ENCODE measurements at places on chromosomes 1 and 21. TPM values are rescaled to one million over a fixed set of nuclear protein-coding genes. Genes with fewer than 3 reads are reported as not detected.
A peak's percentile ranks its signal among the peaks of the same experiment; 100 is the strongest.

DNA sequence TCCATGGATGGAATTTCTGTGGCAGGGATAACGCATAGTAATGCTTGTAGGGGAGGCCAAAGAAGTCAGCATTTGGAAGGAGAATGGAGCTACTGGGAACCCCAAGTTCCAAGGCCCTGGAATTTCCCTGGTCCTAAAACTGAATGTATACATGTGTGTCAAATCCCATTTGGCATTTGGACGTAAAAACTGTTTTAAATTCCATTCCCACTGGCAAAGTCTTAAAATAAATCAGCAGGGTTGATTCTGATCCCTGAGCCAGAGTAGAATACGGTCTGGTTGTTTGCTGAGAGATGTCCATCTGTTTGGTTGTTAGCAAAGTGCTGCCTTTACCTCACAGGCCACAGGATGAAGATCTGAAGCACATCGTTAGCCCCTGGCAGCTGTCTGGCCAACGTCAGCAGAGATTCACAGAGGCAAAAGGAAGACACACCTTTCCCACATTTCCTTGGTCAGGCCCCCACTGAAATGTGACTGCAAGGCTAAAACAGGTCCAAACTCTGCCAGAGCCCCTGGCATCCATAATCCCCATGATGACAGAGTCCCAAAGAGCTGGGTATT lies 62.2 kb downstream of the GORAB start:
- no peak overlapping the region for H3K4me3 ChIP-seq
- no peaks in the 10 kb centered on the region for H3K27me3 ChIP-seq
- H3K4me1 ChIP-seq = peaks cover 3% of the 10 kb centered on the region
- H3K27ac ChIP-seq = no peak overlapping the region

The SLAMF7 gene
- 31.0 TPM for polyA plus RNA-seq

The HES4 gene
- polyA plus RNA-seq = 3.1 TPM

DNA sequence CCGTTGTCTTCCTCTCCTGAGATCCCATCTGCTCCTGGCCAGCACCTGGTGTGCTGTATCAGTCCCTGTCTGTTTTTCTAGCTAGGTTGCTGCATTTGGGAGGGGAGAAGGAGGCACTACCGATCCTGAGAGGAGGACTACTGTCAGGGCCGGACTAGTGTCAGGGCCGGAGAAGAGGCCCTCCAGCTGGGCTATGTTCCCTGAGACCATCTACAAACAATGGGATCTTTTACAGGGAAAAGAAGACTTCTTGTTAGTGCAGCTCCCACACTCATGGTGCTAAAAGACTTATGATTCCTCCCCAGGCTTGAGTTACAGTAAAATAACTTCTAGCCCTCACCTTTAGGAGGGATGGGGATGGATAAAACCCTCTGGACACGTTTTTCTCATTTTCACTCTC lies 141.0 kb upstream of the TNR start:
- no peaks in the 10 kb centered on the region for H3K4me1 ChIP-seq
- no peak overlapping the region for H3K27ac ChIP-seq
- no peak for DNase-seq
- H3K36me3 ChIP-seq = no peaks in the 10 kb centered on the region

The LAD1 gene
- 82.4 TPM for polyA plus RNA-seq

The C1orf185 gene
- not detected for polyA plus RNA-seq

The CFHR4 gene
- not detected for polyA plus RNA-seq

- no peak overlapping the region for H3K4me3 ChIP-seq
- no peaks in the 10 kb centered on the region for H3K27me3 ChIP-seq
- no peak for DNase-seq
- no peaks in the 10 kb centered on the region for H3K36me3 ChIP-seq
Measured at GRCh38 chr1:65946376-65946775, 153.7 kb downstream of the PDE4B start.

The RIPPLY3 gene
- polyA plus RNA-seq = 0.05 TPM

DNA sequence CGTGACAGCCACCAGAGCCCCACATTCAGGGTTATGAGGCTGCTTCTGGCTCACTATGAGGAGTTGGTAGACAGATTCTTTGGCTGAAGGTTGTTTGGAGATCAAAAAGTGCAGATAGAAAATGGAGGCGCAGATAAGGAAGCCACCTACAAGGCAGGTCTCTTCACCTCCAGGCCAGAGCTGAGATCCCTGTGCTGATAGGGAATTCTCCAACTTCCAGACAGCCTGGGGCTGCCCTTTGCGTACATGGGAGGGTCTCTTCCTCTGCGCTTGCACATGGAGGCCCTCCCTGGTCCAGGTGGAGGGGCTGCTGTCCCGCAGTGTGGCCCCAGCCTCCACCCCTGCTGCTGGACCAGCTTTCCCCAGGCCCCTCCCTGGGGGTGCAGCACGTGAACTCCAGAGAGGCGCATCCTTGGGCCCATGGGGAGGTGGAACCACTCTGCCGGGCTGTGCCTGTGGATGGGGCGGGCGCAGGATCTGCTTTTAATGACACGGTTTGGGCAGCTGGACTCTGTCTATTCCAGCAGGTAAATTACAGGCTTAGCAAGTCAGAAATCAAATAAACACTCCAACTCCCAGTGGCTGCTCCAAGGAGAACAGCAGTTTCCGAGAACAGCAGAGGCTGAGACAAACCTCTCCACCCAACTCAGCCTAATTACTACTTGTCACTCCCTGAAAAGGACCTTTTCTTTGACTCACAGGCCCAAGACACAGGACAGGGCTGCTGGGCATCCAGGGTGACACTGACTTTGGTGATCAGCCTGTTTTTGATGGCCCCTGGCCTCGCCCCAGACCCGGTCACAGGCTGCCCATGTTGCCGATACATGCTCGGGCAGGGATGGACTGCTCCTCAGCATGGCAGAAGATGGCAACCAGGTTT lies 12.4 kb downstream of the OXCT2 start:
- H3K4me3 ChIP-seq = no peak overlapping the region
- no peaks in the 10 kb centered on the region for H3K4me1 ChIP-seq
- peaks cover 4% of the 10 kb centered on the region for H3K36me3 ChIP-seq
- H3K27me3 ChIP-seq = no peaks in the 10 kb centered on the region
- no peak overlapping the region for H3K27ac ChIP-seq

DNA sequence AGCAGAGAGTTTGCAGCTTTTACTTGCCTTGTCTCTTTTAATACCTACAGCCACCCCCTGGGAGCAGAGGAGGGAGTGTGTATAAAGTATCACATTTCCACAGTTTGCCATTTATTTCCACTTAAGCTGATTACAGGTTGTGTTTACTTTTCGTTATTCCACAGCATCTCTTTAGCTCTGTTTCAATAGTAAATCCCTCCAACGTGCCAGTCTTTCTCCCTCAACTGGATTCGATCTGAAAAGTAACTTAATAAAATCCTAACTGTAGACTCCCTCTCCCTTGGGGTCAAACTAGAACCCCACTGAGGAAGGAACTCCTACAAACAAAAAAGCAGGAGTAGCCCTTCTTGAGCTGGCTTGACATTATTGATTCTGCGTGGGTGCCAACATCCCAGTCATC lies 3.1 kb upstream of the FCGR2A start:
- no peaks in the 10 kb centered on the region for H3K36me3 ChIP-seq
- no peak overlapping the region for H3K4me3 ChIP-seq
- peaks cover 3% of the 10 kb centered on the region for H3K27me3 ChIP-seq
- no peak for DNase-seq

GRCh38 chr21:42191696-42192595 lies 27.0 kb upstream of the ABCG1 start:
- no peak overlapping the region for H3K4me3 ChIP-seq
- H3K27ac ChIP-seq = no peak overlapping the region
- no peaks in the 10 kb centered on the region for H3K27me3 ChIP-seq
- DNase-seq = peak; percentile 25
- peaks cover 16% of the 10 kb centered on the region for H3K4me1 ChIP-seq

DNA sequence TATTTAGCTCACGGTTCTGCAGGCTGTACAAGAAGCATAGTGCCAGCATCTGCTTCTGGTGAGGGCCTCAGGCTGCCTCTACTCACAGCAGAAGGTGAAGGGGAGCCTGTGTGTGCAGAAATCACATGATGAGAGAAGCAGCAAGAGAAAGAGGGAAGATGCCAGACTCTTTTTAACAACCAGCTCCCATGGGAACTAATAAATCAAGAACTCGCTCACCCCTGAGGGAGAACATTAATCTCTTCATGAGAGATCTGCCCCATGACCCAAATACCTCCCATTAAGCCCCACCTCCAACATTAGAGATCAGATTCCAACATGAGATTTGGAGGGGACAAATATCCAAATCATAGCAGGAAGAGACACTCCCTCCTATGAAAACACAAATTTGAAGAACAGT lies 74.1 kb downstream of the OLFML2B start:
- no peaks in the 10 kb centered on the region for H3K27me3 ChIP-seq
- no peak for DNase-seq
- H3K4me1 ChIP-seq = no peaks in the 10 kb centered on the region
- no peak overlapping the region for H3K4me3 ChIP-seq
- H3K27ac ChIP-seq = no peak overlapping the region
- H3K36me3 ChIP-seq = no peaks in the 10 kb centered on the region

GRCh38 chr1:110170766-110171733 lies 20.8 kb downstream of the SLC6A17 start:
- H3K4me1 ChIP-seq = no peaks in the 10 kb centered on the region
- no peaks in the 10 kb centered on the region for H3K36me3 ChIP-seq
- peaks cover 3% of the 10 kb centered on the region for H3K27me3 ChIP-seq
- no peak for DNase-seq

DNA sequence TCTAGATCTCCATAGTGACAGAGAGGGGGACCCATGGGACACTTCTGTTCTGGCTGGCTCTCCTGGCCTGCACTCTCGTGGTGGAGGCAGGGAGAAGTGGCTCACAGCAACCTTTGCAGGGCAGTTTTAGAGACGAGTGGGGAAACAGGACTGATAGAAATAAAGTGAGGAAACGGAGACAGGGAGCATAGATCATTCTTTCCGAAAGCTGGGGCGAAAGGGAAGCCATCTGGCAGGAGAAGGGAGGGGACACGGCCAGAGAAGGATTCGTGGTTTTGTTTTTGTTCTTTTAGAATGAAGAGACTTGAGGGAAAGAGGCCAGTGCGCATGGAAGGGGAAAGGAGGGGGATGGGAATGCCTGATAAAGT lies 3.5 kb downstream of the TIE1 start:
- DNase-seq = no peak
- no peak overlapping the region for H3K27ac ChIP-seq
- peaks cover 8% of the 10 kb centered on the region for H3K27me3 ChIP-seq
- no peaks in the 10 kb centered on the region for H3K4me1 ChIP-seq
- H3K36me3 ChIP-seq = no peaks in the 10 kb centered on the region

DNA sequence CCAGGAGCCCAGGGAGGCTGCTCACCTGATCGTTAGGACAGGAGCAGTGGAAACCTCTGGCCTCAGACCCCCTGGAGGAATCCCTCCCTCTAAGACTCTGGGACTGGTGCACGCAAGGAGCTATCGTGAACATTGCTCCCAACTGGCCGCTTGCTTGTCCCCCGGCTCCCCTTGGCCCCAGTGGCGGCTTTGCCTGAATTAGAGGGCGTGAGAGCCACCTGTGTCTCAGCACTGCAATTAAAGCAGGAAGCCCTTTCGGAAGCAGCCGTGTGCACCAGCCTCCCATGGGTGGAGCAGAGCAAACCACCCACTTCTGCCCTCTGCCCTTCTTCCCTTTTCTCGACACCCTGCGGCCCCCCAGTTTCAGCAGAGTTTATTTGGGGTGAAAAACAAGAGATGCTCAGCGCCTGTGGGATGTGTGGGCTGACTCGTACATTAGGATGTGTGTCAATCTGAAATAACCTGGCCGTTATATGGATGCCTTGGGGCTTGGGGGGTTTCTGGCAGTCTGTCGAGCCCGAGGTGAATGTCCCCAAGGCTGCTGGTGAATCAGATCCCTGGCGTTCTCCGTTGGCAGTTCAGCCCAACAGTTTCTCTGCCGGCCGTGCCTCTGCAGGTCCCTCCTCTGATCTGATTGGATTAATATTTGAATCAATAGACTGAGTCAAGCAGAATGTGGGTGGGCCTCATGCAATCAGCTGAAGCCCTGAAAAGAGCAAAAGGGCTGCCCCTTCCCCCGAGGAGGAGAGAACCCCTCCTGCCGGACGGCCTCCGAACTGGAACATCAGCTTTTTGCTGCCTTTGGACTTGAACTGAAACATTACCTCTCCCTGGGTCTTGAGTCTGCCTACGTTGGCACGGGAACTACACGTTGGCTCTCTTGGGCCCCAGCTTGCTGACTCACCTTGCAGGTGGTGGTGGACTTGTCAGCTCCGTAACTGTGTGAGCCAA lies 7.3 kb upstream of the UMODL1 start:
- no peaks in the 10 kb centered on the region for H3K27me3 ChIP-seq
- peak; percentile 62 for DNase-seq
- peaks cover 32% of the 10 kb centered on the region for H3K4me1 ChIP-seq
- H3K27ac ChIP-seq = peak overlapping the region; percentile 35
- H3K4me3 ChIP-seq = peak overlapping the region; percentile 54

DNA sequence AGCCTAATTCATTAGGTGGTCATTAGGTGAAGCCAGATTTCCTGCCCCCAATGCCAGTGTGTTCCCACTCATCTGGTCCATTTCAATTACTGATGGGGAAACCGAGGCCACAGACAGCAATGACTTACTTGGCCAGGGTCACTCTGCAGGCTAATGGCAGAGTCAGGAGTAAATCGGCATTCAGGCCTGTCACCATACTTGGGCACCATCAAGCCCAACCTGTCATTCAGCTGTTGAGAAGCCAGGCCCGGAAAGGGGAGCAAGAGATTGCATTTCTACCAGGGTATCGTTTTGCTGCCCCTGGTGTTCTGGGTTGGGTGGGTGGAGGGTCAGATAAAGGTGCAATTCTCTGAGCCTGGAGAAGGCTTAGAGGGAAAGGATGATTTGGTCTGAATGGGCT lies 8.0 kb upstream of the TMEM61 start:
- peaks cover 27% of the 10 kb centered on the region for H3K4me1 ChIP-seq
- H3K4me3 ChIP-seq = no peak overlapping the region
- DNase-seq = no peak
- no peaks in the 10 kb centered on the region for H3K36me3 ChIP-seq
- no peaks in the 10 kb centered on the region for H3K27me3 ChIP-seq

DNA sequence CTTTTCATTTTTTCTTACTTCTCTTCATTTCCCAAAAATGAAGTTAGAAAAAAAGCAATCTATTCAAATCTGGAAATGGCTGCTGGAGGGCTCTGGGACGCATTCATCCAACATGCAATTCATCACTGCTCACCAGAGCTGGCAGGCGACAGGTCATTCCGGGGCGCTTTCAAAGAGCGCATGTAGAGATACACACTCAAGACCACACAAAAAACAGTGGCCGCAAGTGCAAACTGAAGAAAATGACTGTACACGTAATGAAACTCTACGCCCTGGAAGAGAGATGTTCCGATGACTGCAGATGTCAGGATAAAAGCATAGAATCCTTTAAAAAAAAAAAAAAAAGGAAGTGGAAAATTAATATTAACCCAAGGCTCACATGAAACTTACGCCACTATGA lies 15.5 kb downstream of the LBR start:
- no peaks in the 10 kb centered on the region for H3K4me1 ChIP-seq
- no peak for DNase-seq
- no peak overlapping the region for H3K4me3 ChIP-seq
- H3K36me3 ChIP-seq = peaks cover 29% of the 10 kb centered on the region

GRCh38 chr21:41410767-41411448 lies 15.1 kb upstream of the MX1 start:
- no peak overlapping the region for H3K4me3 ChIP-seq
- H3K27ac ChIP-seq = no peak overlapping the region
- peaks cover 3% of the 10 kb centered on the region for H3K27me3 ChIP-seq
- no peak for DNase-seq

The IL12RB2 gene
- polyA plus RNA-seq = 0.63 TPM
